ENCODE measurements at places on chromosomes 4 and X.

GRCh38 chr4:53608649-53609048 lies 17.4 kb upstream of the LNX1 start:
- no peak for DNase-seq

GRCh38 chr4:18626366-18626765 lies 604.8 kb upstream of the LCORL start:
- DNase-seq = no peak

DNA sequence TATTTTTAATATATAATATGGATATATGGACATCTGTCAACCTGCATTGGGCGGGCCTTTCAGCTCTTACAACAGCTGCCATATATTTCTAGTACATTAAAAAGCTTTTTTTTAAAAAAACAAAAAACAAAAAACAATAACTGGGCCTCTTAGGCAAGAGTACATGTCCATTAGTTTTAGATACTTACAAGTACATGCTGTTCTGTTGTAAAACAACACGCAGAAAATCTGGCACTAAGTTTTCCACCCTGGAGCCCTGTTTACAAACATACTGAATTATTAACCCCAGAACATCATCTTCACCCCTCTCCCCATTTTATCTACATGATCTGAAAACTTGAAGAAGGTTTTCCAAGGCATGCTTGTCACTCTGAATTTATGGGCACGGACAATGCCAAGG lies 29.8 kb downstream of the RAI2 start:
- no peak for DNase-seq

- DNase-seq = no peak
Measured at GRCh38 chrX:143270317-143270716, 244.6 kb downstream of the SPANXN4 start.

GRCh38 chr4:84681486-84682274 lies 98.8 kb downstream of the CDS1 start:
- no peak for DNase-seq

- DNase-seq = no peak
Measured at GRCh38 chr4:29047341-29048041, 1672.7 kb upstream of the PCDH7 start.

Data from right cardiac atrium (tissue), 5 donors.